ENCODE measurements at places on chromosomes 6 and 20.

- peak; percentile 23 for DNase-seq
Measured at GRCh38 chr6:12459945-12460661, 169.9 kb downstream of the EDN1 start.

- DNase-seq = peak; percentile 48
Measured at GRCh38 chr6:45626087-45626891, 248.6 kb upstream of the SUPT3H start.

GRCh38 chr20:38113401-38114325, 51.4 kb downstream of the TGM2 start:
- DNase-seq = no peak

DNA sequence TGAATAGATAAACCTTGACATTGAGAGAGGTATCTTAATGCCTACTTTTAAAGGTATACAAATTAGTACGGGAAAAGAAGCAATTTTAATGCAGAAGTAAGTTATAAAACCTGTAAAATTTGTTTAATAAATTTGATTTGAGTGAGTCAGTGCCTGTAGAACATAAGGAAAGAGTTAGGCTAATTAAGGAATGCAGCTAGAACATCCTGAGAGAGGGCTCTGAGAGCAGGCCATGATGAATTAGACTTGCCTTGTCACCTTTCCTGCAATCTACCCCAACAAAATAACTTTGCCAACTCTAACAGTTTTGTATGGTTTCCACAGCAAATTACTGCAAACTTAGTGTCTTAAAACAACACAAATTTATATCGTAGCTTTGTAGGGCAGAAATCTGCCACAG, 700.8 kb downstream of the RFPL4B start:
- peak; percentile 17 for DNase-seq

- DNase-seq = no peak
Measured at GRCh38 chr6:3608159-3608558, 143.4 kb downstream of the PXDC1 start.

All from GM03348 (cell line).